ENCODE measurements at places on chromosomes 4 and X. TPM values are rescaled to one million over a fixed set of nuclear protein-coding genes. Genes with fewer than 3 reads are reported as not detected.

DNA sequence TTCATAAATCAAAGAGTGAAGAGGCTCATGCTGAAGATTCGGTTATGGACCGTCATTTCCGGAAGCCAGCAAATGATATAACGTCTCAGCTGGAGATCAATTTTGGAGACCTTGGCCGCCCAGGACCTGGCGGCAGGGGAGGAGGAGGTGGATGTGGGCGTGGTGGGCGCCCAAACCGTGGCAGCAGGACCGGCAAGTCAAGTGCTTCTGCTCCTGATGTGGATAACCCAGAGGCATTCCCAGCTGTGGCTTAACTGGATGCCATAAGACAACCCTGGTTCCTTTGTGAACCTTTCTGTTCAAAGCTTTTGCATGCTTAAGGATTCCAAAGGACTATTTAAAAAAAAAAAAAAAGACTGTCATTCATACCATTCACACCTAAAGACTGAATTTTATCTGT is 44.0 kb upstream of the EFNB1 start:
- DNase-seq, result no peak

GRCh38 chrX:95057341-95057740 is 1383.3 kb downstream of the FAM133A start:
- DNase-seq, result no peak

DNA sequence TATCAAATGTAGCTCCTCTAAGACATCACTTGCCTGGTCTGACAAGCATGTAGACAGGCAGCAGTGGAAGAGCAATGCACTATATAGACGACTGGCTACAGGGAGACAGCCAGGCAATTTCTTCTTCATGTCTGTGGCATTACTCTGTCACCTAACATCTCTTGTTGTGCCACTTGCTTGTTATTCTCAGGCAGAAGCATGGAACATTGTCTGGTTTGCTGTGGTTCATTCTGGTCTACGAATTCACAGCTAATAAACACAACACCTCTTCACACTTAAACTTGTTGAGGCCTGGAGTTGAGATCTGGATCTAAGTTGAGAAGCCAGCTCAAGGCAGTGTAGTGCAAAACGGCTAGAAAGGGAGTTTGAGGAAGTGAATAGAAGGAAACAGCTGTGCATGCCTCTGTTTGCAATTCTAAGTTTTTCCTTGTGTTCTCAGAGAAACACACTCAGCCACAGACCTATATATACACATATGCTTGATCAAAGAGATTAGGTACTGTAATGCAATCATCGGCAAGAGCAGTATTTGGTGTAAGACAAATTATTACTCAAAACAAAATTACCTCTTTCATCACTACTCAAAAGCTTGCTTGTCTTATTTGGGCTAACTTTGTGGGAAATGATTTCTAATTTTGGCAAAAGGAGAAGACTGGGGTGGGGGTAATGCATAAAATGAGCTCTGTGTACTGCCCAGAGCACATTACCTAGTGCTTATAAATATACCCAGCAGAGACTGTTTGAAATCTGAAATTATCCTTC is 243.8 kb downstream of the PPP3CA start:
- no peak for DNase-seq

- DNase-seq, result no peak
Measured at GRCh38 chr4:139817657-139818452, 152.2 kb downstream of the MGST2 start.

DCAF8L2 gene
- total RNA-seq, result not detected

ABLIM2 gene
- total RNA-seq, result 0.19 TPM

PABPC1L2A gene
- not detected for total RNA-seq

All from activated CD8-positive, alpha-beta memory T cell treated with anti-CD3 and anti-CD28 coated beads, Interleukin-2, amount 10 ng/mL, durations not matched to agents 7 days and 5 days (primary cell).